AG09309 (cell line): ENCODE measurements at places on chromosomes 3 and 15.

DNA sequence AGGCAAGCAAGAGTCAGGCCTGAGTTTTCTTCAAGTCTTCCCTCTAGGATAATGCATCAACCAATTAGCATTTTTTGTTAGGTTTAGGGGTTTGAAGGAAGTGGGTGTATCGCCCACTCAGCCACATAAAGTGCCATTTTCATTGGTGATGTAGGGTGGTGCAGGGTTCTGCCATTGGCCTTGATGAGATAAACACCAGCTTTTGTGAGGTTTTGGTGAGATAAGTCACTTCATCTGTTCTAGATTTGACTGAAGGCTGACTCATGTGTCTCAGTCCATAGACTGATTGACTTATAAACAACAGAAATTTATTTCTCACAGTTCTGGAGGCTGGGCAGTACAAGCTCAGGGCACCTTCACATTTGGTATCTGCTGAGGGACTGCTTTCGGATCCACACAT lies 84.5 kb upstream of the C3orf80 start:
- no peak for DNase-seq

DNA sequence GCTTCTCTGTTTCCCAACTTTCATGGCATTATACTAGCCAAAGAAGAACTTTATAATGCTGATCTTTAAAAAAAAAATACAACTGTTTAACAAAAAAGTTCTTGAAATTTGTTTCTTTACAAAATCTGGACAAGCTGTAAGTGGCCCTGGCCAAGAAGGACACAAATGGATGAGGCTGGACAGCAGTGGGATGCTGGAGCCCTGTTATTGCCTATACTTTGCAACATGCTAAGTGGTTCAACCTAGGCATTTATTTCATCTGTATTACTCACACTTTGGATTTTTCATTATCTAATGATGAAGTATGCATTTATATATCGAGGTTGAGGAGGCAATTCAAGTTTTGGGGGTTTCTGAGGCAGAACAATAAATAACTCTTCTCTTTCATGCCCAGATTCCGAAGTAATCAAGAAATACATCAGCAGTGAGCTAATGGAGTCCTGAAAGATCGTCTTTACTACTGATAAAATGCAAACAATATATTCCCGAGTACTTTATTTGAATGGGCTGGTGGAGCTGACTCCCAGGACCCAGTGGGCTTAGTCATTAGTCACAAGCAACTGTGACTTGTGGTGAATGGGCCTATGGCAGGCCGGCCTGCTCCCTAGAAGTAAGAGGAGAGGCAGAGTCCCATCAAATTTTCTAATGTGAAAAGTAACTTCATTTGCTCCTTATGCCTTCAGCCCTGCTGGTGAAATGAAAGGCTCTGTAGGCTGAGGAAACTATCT lies 177.3 kb upstream of the DPH6 start:
- no peak for DNase-seq

GRCh38 chr15:71192816-71193215 lies 77.5 kb downstream of the THSD4 start:
- no peak for DNase-seq

- no peak for DNase-seq
Observed at GRCh38 chr3:184713040-184713355, 1.1 kb upstream of the MAGEF1 start.

DNA sequence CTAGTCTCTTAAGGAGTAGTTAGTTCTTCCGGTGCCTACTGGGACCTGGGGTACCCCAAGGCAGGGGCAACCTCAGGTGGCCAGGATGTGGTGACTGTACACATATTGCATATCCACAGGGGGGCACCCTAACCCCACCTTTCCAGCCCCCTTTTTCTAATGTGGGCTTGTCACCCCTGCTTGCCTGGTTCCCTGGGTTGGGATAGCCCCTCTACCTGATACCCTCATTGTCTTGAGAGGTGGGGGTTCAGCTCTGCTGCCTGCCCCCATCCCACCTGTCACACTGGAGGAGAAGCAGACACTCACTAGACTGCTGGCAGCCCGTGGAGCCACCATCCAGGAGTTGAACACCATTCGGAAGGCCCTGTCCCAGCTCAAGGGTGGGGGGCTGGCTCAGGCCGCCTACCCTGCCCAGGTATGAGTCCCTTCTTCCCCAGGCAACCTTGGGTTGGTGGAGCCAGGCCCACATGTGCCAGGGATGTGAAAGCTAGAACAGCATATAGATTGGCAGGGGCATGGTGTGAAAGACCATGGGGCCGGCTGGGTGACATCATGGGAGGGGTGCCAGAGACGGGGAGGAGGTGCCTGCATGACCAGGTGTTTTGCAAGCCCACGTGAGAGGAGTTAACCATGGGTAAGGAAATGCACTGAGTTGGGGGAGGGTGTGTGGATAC lies 4.0 kb downstream of the GLYCTK start:
- no peak for DNase-seq

- no peak for DNase-seq
Observed at GRCh38 chr3:135528413-135529015, 437.0 kb upstream of the PPP2R3A start.

DNA sequence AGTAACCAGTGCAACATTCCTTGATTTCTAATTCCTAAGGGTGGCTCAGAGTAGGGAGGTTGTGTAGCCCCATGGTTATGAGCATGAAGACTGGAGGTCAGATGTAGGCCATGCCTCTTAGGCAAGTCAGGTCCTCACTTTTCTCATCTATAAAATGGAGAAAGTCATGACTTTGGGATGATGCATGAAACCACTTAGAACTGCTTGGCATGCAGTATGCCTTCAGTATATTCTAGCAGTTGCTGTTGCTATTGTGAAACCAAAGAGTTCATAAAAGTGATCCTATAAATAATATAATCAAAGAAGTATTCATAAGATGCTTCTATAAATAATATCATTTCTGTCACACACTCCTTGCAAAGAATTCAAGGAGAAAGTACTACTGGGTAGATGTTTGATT lies 65.5 kb downstream of the TMEM108 start:
- DNase-seq: no peak

- no peak for DNase-seq
Observed at GRCh38 chr3:112115806-112116383, 17.2 kb downstream of the GCSAM start.

GRCh38 chr15:48190932-48191573 lies 412 bp upstream of the CTXN2 start:
- no peak for DNase-seq

- no peak for DNase-seq
Observed at GRCh38 chr3:53705024-53705745, 141.0 kb downstream of the CHDH start.

DNA sequence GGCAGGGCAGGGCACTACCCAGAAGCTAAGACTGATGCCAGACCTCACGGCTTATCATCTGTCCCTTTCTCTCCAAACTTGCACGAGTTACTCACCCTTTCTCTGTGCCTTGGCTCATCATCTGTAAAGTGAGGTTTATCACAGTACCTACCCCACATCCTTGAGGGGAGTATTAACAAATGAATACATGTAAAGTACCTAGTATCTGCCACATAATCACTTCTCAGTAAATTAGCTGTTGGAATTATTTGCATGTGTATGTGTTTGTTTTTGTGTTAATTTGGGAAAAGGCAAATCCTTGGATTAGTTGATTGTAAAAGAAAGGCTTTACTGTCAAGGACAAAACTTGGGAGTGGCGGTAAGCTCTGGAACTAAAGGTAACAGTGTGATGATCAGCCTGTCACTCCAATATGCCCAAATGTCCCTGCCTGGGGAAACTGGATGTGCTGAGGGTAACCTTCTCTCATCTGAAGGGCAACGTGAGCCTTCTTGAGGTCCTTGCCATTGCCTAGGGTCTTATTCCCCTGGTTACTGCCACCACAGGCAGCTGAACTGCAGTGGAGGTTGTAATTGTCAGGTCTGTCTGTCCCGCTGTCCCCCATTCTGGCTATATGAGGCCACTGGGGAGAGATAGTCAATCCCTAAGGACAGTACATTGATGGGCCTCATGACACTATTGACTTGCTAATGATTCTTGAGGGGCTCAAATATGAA lies 269.4 kb downstream of the CLSTN2 start:
- DNase-seq: no peak

GRCh38 chr3:16294844-16295243 lies 29.8 kb downstream of the OXNAD1 start:
- no peak for DNase-seq

DNA sequence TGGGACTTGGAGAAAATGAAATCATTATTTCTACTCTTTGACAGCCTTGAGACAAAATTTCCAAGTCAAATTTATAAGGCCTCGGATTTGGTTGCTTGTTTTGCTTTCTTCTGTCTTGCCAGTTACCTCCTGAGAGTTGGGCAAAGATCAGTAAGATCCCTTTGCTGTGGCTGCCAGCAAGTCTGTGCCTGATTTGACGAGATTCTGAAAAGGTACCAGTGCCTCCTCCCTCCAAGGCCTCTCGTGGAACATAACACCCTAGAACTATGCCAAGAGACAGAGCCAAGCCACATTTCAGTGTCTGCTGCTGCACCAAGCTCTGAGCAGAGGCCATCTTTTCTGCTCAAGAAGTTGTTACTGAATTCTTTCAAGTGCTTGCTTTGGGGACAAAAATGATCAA lies 61.0 kb downstream of the GTPBP8 start:
- DNase-seq: no peak

DNA sequence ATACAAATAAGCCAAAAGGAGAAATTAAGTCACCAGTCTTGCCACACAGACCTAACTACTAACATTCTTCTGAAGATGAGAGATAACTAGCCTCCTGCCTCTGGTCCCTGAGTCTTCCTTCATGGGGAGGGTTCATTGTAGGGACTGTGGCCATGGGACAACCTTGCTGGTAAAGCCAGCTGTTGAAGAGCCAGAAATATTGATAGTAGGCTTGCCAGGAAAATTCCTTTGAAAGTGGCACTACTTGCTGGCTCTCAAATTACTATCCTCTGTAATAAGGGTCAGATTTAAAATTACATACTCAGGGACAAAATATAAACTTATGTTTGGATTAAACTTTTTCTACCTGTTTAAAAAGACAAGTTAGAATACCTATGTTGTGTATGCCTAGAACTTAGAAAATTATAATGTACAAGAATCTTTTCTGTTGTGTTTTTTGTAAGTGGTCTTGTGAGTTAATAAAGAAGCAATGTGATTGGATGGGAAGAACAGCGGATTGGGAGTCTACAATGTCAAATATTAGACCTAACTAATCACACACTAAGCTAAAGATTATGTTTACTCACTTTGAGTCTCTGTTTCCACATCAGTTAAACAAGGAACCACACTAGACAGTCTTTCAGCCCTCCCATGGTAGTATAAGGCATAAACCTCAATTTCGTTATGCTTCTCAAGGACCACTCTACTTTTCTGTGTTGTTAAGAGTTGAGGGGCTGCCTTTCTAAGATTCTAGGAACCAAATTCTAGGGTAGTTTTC lies 60.0 kb upstream of the TRIM71 start:
- no peak for DNase-seq

- DNase-seq: no peak
Observed at GRCh38 chr15:34973512-34973911, 4.0 kb upstream of the AQR start.

DNA sequence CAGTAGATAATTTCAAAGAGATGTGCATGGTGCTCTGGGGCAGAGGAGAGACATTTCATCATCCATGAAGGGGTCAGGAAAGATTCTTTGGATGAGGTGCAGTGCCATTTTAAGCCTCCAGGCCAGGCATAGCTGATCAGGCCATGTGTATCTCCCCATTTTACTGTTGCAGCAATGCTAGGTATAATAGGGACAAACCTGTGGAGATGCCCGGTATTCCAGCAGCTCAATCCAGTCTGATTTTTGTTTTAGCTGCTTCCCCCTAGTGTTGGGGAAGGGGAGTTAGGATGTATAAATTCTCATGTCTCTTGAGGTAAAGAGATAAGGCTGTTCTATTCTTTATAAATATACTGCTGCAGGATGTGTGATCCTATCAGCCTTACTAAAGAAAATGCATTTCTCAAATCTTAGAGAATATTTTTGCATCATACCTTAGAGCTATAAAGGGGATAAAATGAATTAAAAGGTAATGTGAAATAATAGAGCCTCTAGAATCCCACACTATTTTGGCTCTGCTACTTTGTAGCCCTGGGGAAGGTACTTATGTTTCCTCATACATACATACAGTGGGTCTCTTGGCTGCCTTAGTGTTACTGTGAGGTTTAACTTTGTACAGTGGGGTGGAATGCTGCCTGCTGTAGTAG lies 5.2 kb downstream of the CDV3 start:
- DNase-seq: no peak

DNA sequence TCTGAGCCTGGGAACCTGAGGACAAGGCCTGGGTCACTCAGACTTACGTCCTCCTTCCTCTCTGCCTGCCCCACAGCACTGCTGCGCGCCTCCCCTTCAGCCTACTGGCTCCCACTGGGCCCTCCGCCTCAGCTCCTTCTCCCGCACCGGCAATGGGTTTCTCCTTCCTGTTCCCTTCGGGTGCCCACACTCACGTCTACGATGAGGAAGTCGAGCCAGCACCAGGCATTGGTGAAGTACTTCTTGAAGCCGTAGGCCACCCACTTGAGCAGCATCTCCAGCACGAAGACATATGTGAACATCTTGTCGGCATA lies 70.0 kb downstream of the EXOG start:
- no peak for DNase-seq

- DNase-seq: no peak
Observed at GRCh38 chr3:94472511-94472910, 409.6 kb downstream of the NSUN3 start.

DNA sequence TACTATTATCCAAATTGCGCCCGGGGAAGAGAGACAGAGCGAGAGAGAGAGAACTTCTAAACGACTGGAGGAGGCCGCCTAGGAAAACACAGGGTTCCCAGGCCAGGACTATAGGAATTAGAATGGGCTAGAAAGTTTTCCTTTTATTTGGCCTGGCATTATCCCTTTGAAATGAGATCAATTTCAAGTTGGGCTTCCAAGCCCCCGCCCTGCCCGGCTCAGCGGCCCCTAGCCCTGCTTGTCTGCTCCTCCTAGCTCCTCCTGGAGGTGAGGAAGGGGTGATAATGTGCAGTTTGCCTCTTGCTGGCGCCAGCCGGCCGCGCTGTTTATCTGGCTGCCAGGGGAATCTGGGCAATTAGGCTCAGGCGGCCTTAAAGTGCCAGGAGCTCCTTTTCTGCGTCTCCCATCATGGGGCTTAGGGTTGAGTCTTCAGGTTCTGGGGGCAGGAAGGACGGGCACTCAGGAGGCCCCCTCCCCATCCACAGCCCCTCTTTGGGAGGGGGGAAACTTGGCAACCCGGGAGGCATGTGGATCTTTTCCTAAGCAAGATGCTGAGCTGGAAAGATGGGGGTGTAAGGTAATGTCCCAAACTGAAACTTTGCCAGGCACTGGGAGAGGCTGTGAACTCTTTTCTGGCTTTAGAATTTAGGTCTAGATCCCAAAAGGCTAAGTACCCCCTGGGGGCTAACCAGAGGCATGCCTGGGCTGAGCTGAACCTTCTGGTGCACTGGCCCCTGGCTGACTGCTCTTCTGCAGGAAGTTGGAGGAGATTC lies 5.5 kb downstream of the SMAD6 start:
- DNase-seq: no peak

DNA sequence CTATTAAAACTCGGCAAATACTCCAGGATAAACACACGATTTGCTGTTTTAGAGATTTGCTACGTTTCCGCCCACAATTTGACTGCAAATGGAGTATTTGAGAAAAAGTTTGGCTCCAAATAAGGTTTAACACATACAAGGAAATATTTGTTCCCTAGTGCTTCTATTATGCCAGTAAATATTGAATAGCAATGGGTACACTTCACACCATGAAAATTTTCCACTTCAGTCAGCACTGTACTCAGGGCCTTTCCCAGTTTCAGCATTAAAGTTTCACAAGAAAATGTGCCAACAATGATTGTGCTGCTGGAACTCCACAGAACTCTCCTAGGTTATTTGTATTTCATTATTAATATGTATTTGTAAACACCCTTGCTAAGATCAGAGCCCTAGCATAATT lies 498.0 kb downstream of the TBL1XR1 start:
- DNase-seq: no peak

GRCh38 chr15:91517491-91518200 lies 335.9 kb upstream of the SLCO3A1 start:
- no peak for DNase-seq
